HAP-1 (cell line): ENCODE measurements at places on chromosomes 7 and 10.
A peak's percentile ranks its signal among the peaks of the same experiment; 100 is the strongest.

DNA sequence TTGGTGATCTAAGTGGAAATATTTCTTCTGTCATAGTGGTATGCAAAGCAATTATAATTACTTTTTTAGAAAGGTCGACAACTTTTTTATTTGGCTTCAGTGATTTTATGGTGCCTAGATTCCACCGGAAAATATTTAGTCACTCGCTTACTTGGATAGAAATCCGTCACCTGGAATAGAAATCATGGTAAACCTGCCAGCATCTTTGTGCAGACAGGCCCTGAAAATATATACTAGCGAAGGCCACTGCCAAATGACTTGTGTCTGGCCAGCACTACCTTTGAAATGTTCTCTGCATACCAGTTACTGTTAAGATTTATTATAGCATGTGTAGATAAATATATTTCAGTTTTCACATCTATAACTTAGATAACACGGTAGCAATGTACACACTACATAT is 226.4 kb downstream of the AGMO start:
- no peak for DNase-seq

- no peak for DNase-seq
These were observed 2.4 kb downstream of the PSMC2 start for GRCh38 chr7:103349805-103350204.

DNA sequence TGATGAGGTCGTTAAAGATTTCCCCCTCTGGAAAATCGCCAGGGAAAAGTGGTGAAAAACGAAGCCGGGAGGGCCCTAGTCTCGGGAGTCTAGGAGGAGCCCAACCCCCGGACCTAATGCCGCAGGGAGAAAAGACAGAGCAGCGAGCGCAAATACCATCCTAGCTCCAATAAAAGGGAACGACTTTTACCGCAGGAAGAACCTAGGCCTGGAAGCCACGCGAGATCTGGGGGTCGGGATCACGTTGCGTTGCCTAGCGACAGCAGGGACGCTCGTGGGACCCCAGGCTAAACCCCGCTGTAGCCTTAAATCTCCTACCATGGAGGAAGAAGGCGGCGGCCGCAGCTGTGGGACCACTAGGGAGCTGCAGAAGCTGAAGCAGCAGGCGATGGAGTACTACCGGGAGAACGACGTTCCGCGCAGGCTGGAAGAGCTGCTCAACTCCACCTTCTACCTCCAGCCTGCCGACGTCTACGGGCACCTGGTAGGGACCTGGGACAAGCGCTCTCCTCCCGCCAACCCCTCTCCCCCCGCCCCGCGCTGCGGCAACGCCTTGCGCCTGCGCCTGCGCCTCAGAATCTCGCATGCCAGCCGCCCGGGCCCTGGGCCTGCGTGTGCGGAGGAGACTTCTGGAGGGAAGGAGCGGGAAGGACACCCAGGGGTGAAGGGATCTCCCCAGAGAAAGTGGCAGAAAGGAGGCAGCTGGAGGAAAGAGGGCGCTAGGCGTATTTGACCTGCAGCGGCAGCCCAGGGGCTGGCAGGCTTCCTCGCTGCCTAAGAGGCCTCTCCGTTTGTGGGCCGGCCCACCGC is at the start of gene ENO4:
ENO4 (plus strand) TSS at position 252 of the 810 bp plus-strand sequence; CDS start at position 320, 68 bp downstream.
- DNase-seq, result no peak

DNA sequence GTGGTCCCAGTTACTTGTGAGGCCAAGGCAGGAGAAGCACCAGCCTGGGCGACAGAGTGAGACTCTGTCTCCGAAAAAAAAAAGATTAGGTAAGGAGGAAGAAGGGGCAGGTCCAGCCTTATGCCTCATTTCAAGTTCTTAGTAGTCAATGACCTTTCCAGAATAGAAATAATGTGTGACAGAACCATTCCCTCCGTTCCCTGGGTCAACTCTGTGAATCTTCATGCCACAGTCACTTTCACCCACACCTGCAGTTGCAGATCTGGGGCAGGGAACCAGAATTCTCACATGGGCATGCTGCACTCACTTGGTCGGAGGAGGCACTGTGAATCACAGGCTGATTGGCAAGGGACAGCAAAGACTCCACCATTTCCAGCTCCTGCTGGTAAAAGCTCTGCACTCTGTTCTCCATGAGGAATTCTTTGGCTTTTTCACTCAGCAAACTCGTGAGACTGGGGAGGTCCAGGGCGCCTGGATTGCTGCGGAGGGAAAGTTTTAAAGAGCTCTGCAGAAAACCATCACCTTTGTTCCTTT is 20.7 kb downstream of the STN1 start:
- no peak for DNase-seq

DNA sequence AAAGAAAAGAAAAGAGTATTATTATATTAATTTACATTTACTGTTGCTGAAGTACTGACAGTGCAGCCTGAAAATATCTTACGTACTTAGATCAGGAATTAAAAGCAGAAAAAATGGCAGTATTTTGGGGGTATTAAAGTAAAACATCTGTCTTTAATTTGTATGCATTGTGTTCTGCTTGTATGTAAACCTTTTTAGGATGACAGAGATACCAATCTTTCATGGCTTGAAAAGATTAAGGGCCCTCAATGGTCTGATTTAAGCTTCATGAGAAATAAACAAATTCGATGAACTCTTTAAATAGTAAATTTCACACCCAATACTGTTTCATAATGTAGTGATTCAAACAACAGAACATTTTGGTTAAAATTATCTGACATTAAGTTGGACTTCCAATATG is 116.3 kb downstream of the MLLT10 start:
- no peak for DNase-seq

GRCh38 chr10:100327007-100327717 is 2.9 kb downstream of the PKD2L1 start:
- no peak for DNase-seq

DNA sequence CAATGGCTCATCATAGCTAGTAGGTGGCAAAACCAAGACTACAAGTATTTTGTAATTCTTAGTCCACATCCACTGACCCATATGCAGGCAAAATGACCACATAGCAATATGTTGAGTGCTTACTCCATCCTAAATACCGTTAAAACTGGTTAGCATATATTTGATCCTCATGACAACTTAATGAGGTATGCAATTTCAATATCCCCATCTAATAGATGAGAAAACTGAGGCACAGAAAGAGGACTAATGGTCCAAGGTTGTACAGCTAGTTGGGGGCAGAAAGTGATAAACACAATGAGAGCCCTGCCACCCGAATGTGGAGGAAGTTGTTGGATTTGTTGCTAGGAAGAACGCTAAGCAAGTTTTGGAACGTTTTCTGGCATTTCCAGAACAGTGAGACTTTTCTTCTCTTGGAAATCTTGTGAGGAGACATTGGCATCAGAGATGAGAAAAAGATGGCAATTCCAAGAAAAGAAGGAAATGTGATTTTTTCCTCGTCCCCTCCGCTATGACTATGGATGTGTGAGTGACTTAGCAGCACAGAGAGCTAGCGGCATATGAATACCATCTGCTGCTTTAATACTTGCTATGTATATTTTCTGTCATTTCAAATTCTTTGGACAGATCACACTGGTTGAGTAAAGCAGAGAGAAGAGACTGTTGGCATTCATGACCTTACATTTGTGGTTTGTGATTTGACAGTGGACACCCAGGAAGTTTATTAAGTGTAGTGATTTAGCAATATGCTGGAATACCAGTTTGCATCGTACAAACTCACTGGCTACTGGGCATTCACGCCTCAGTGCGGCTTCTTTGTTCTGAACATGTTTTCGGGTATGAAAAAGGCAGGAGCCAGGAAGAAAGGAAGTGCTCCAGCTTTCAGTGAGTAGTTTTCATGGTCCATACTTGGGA is 51.5 kb downstream of the NRCAM start:
- DNase-seq, result no peak

GRCh38 chr7:15764010-15764409 is 77.5 kb upstream of the MEOX2 start:
- DNase-seq, result no peak

GRCh38 chr10:29140991-29141390 is 147.9 kb upstream of the LYZL1 start:
- no peak for DNase-seq

DNA sequence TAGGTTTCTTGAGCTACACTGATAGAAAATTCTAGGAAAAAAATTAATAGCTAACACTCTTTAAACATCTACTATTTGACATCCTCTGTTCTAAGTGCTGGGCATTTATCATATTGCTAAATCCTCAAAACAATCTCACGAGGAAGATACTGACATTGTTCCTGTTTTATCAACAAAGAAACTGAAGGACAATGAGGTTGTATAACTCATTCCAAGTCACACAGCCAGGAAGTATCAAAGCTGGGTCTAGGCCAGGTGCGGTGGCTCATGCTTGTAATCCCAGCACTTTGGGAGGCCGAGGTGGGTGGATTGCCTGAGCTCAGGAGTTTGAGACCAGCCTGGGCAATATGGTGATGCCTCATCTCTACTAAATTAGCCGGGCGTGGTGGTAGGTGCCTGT is 51.6 kb upstream of the IL6 start:
- DNase-seq, result no peak

DNA sequence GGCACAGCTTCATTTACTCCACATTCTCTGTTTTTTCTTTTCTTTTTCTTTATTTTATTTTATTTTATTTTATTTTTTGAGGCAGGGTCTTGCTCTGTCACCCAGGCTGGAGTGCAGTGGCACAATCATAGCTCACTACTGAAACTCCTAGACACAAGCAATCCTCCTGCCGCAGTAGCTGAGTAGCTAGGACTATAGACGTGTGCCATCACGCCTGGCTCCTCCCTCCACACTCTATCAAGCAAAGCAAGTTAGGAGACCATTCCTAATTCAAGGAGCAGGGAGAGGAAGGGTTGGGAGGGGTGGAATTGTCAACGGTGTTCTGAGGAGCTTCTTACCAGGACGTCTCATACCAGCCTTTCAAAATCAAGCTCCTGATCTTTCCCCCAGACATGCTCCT is 52.4 kb downstream of the OAT start:
- no peak for DNase-seq

GRCh38 chr10:23047201-23048050 is 48.0 kb upstream of the MSRB2 start:
- no peak for DNase-seq

DNA sequence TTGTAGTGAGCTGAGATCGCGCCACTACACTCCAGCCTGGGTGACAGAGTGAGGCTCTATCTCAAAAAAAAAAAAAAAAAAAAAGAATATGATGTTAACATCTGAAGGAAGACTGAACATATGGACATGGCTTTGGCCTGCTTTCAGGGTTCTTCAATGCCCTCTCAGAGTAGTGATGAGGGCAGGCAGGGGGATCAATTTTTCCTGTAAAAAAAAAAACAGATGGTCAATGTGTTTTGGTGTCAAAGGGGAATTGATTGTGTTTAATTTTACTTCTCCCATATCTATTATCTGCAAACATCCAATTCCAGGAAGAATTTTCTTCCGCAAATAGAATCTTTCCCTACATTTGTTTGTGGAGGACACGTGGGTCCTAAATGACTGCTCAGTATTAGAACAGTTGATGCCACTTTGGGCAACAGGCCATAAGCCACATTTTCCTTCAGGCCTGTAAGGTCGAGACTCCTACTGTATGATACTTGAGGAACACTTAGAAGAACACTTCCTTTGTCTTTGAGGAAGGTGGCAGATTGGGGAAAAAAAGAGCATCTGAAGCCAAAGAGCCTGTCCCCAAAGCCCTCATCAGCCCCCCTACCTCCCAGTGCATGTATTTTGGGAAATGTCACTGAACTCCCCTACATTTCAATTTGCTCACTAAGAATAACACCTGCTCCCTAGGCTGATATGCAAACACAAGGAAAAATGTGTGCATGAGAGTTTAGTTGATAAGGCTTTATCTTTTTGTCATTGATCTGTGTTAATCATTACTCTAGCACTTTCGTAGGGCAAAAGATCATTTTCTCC is 28.3 kb downstream of the MGAM2 start:
- DNase-seq, result no peak

GRCh38 chr7:143263266-143264195 is at the start of gene GSTK1:
TSS of gene GSTK1 (plus strand) at chr7:143263441. CDS start at chr7:143263514, 73 bp downstream.
- DNase-seq, result peak; percentile 83

GRCh38 chr7:138157702-138158101 is 81.4 kb downstream of the AKR1D1 start:
- no peak for DNase-seq

DNA sequence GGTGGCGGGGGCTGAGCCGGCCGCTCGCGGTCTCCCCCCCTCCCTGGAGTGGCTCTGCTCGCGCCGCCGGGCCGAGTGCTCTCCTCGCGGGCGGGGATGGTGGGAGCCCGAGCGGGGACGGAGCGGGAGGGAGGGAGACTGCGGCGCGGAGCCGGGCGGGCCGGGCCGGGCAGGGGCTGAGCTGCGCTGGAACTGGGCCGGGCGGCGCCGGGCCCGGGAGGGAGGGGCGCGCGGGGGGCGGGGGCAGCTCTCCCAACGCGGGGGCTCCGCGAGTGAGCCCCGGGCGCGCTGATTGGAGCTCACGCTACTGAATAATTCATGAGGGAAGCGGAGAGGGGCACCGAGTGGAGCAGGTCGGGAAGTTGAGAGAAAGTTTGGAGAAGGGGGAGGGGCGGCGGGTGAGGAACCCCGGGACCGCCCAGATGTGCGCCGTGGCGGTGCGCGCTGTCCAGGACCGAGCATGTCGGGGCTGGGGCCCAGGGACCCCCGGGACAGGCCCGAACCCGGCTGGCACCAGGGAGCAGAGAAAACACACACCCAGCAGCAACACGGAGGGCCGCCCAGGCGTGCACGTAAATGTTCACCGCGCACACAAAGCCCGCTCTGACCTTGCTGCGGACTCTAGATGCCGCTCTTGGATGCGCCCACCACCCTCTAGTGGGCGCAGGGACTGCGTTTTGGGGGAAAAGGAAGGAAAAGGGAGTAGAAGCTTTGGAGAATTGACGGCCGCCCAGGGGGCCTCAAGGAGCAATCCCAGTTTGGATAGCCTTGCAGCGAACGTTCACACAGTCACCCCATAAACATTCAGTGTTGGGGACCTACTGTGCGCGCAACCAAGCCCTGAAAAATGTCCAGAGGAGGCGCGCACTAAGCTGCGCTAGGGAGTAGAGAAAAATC is at the start of gene EPHB4:
EPHB4 (minus strand) TSS at position 194 of the 897 bp plus-strand sequence. CDS start 493 bp downstream, outside the sequence.
- DNase-seq, result peak; percentile 92

GRCh38 chr10:76453997-76454396 is 1022.6 kb downstream of the LRMDA start:
- DNase-seq, result no peak

GRCh38 chr10:71220689-71221540 is 8.5 kb downstream of the UNC5B start:
- DNase-seq, result no peak

DNA sequence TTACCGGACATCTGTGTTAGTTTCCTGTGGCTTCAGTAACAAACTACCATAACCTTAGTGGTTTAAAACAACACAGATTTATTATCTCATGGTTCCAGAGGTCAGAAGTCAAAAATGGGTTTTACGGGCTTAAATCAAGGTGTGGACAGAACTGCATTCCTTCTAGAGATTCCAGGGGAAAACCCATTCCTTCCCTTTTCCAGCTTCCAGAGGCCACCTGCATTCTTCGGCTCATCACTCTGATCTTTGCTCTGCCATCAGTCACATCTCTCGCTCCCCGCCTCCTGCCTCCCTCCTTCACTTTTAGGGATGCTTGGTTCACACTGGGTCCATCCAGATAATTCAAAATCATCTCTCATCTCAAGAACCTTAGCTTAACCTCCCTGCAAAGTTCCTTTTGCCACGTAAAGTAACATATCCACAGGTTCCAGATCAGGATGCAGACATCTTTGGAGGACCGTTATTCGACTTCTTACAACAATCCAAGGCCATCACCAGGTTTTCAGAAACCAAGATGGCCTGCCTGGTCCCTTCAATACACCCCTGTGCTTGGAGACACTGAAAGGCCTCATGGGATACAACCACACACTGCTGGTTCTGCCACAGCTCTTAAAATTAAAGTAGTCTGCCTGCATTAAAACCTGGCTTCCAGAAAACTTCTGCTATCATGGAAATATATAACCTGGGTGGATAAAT is 225.9 kb upstream of the MYO3A start:
- DNase-seq, result no peak
